Vagina (tissue), 2 donors: ENCODE measurements at places on chromosomes 11 and 22.

DNA sequence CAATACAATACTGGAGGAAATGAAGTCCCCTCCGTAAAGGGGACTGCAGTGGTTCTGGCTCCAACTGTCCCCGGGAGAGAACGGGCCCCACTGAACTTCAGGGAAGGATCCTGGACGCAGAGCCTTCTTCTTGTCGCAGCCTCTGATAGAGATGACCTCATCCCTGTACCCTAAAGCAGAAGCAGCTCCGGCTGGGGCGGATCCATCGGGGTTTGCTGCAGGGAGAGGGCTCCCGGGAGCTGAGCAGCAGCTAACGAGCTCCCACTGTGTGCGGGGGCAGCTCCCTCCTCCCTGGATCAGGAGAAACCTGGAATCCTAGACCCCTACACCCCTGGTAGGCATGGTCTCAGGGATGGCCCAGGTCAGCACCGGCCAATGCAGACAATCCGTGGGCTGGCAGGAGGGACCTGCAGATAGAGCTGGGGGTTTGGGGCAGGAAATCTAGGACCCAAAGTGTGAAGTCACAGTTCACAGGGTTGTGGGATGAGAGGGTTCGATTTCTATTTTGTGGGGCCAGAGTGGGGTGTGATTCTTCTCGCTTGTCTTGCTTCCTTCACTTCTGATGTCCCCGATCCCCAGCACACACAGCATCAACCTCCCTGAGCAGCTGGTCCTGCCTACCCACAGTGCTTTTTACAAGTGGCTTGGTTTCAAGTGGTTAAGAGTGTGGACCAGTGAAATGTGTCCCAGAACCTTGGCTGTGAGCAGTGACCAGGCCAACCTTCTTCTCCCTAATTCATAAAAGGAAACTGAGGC, 12.9 kb downstream of the KIAA0930 start:
- DNase-seq: no peak

DNA sequence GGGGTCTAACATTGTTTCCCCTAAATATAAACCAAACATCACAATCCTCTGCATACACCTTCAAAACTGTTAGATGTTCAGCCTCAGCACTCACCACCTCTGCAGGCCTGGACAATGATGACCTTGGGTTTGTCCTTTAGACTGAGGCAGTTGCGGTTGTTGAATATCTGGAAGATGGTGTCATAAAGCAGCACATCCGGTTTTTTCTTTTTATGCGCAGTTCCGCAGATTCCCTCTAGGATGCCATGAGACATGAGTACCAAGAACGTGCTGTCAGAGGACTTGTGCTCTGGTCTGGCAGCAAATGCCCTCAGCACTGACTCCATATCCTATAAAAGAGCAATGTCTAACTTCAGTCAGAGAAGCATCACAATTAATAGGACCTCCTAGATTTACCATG, 22.8 kb downstream of the CASP5 start:
- DNase-seq: no peak

DNA sequence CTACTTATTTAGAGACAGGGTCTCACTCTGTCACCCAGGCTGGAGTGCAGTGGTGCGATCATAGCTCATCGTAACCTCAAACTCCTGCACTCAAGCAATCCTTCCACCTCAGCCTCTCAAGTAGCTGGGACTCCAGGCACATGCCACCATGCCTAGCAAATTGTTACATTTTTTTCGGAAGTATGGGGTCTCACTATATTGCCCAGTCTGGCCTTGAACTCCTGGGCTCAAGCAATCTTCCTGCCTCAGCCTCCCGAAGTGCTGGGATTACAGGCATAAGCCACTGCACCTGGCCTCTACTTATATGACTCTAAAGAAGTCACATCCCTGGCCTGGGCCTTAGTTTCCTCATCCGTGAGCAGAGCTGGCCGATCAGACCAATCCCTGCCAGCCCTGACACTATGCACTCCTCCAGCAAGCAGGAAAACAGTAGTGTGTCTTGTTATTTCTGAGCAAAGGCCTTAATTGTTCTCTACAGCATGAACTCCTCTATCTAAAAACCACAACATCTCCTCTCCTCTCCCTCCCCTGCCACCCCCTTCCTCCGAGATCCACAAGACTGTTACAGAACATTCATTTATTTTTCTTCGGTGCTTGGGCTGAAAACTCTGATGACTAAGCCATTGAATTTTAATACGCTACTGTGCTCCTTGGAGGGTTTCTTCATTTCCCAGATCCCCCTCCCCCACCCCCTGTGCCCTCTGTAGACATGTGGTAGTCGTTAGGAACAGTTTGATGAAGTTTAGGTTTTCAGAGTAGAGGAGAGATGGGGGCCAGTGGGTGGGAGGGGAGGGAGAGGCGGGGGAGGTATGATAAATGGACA, 91.5 kb downstream of the ABTB2 start:
- no peak for DNase-seq

DNA sequence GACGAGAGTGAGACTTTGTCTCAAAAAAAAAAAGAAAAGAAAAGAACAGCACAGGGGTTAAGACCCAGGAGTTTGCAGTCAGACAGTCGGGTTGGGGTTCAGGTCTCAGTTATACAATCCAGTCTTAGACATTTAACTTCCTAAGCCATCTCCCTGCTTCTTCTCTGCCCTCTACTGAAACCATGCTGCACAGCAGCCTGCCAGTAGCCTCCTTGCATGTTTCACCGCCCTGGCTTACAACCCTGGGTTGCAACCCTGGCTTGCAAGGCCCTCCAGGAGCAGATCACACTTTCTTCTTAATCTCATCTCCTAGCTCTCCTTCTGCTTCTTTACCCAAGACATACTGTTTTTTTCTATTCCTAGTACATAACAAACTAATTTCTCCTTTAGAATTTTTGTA, 5.9 kb upstream of the B3GAT3 start:
- DNase-seq: no peak

- no peak for DNase-seq
Measured at GRCh38 chr11:92269021-92269420, 44.4 kb downstream of the FAT3 start.

DNA sequence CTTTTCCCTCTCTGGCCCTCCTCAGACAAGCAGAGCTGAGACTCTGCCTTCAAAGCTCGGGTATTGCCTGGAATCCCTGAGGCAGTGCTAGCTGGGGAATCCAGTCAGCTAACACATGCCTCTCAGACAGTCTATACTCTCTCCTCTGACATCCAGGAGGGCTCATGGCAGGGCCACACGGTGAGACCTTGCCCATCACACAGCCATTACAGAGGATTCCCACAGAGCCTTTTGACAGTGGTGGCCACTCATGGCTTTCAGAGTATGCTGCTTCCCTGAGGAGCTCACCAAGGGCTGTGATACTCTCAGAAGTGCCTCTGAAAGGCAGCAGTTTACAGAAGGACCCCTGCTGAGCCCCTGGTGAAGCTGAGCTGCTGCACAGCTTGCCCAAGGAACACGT, 165.3 kb downstream of the RRAS2 start:
- DNase-seq: no peak

DNA sequence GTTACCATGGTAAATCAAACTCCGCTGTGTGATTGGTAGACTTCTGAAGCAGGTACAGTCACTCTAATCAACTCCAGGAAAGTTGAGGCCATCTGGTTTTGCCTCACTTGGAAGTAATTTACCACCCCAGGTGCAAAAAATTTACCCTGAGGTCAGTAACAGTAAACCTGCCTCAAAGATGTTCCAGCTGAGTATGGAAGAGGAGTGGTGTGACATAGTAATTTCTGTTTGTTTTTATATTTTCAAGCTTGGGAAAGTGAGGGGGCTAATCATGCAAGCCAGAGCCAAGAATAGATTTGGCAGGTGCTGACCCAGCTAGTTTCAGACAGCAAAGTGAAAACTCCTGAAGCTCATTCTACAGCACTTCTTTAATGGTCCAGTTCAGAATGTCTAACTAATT, 691.6 kb downstream of the NTM start:
- no peak for DNase-seq

DNA sequence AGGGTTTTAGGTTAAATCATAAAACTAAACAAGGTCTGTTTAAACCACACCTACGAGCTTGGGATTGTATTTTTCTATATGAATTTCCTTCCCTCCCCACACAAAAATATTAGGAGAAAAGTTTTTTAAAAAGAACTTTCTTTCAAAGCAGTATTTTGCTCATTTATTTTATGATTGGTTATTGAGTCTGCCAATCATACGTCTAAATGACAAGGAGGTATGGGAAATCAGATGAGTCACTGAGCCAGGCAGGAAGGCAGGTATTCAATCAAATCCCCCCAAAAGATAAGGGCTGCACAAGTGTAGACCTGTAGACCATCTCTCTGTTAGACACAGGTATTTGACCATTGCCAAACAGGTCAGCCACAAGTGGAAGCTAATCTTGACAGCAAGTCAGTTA, 440.1 kb upstream of the CCDC90B start:
- no peak for DNase-seq

DNA sequence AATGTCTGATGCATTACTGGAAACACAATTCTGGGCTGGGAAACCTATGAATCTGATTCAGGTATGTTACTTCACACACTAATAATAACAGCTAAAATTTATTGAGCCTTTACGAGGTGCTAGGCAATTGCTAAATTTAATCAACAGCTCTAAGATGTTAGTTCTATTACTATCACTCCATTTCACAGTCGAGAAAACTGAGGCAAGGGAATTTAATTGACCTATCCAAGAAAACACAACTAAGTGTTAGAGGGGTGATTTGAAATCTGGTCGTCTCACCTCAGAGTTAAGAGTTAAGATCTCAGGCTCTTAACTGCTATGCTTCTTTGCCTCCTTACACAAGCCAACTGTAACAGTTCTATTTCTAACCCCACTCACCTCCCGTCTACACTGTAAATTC, 8.8 kb downstream of the MAML2 start:
- no peak for DNase-seq

DNA sequence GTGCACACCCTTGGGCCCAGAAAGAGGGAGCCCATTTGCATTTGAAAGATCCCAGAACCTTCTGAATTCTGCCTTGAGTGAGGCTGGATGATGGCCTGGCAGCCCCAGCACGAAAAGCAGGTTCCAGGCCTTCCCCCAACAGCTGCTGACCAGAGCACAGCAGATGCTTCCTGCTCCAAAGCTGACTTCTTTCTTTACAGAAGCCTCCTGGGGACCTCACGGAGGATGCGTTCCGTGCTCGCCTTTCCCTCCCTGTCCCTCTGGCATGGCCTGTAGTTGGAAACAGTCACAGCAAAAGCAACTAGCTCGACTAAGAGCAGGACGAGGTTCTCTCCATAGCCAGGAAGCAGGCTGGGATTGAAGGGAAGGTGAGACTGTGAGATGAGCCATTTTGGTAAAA, 107.7 kb upstream of the B3GAT1 start:
- no peak for DNase-seq

- DNase-seq: no peak
Measured at GRCh38 chr22:35599364-35599763, 17.8 kb downstream of the MB start.

DNA sequence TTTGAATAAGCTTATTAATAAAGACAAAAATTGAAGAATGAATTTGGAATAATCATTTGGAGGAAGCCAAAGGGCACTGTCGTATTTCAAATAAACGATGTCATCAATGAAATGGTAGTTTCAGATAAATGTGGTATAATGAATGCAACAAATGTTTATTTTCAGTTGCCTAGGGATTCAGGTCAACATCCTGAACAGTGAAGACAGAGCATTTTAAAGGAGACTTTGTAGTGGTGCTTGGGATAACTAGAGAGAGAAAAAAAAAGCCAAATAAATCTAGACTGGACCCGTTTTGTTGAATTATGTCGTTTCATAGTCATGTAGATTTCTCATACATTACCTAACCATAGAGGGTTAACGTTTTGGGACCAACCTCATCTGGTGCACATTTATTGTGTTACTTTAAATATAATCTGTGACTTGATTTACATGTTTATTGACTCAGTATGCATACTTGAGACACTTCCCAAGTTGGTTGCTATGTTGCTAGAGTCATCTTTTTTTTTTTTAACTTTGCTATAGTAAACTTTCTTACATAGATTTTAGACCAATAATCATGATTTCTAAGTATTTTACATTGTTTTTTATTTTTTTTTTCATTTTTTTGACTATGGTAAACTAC, 111.1 kb downstream of the NCAM1 start:
- DNase-seq: no peak

GRCh38 chr11:88119561-88119960, 55.7 kb downstream of the RAB38 start:
- no peak for DNase-seq

GRCh38 chr11:67290801-67291200, 1.7 kb downstream of the ANKRD13D start:
- DNase-seq: no peak

DNA sequence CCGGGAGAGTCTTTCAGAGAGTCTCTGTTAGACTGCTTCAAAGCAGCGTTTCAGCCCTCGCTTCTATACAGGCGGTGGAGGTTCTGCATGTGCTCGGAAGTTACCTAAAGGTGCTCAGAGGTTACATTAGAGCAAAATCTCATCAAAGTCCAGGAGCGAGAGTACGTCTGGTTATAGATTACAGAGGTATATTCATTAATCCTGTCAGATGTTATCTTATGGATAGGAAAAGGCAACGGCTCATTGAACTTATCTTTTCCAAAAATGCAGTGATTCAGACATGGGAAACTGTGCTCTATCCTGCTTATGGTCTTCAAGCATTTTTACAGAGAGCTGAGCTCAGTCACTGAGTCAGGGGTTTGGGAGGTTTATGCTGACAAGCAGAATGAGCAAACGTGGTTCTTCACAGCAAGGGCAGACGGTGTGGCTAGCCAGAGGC, 9.1 kb upstream of the ZBED5 start:
- no peak for DNase-seq

GRCh38 chr11:45543808-45544422, 121.5 kb downstream of the CHST1 start:
- DNase-seq: no peak

DNA sequence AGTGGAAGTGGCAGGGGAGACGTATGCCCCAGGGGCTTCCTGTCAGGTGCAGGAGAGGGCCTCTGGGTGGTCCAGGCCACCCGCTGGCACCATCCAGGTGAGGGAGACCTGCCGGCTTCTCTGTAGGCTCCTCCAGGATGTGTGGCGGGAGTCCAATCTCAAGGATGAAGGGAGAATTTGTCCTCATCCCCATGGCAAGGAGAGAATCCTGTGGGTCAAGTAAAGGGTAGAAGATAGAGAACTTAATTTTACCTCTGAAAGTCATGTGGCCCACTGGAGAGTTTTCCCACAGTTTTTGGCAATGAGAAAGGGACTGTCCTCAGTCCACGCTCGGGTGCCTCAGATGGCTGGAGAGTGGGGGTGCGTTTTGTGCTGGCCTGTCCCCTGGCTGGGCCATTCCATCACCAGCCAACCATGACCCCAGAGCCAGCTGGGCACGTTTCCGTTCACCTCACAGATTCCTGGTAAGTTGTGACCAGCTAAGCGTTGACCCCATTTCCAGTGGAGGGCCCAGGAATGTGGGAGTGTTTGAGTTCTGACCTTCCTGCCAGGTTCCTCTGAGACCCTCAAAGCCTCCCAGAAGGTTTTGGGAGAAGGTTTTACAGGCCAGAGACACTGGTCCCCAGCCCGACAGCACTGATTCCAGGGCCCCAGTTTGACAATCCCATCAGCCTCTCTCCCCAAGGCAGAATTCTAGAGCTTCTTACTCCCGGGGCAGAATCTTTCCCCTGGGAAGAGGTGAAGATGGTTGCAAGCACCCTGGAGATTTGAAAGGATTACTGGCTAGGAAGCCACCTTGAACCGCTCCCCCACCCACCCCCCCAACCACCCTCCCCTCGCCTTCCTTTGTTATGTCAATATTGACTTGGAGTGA, 2.6 kb downstream of the OVOL1 start:
- no peak for DNase-seq
